Activated CD4-positive, alpha-beta T cell treated with anti-CD3 and anti-CD28 coated beads, Interleukin-2, amount 50 U/mL, for 1 hour (primary cell): ENCODE measurements at places on chromosomes 2 and 18.

DNA sequence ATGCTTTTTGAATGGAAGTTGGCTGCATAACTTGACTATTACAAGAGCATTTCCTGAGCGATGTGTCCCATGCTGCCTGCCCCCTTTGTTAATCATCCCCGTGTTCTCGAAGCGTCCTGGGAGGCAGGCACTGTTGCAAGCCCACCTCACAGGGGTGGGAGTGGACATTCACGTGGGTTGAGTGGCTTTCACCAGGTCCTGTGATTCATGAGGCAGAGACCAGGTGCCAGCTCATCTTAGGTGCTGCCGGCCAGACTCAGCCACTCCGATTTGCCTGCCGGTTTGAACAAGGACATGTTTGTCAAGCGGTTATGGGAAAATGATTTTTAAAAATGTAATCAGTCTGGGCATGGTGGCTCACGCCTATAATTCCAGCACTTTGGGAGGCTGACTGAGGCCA, 112.5 kb downstream of the ZNF532 start:
- no peak for DNase-seq

DNA sequence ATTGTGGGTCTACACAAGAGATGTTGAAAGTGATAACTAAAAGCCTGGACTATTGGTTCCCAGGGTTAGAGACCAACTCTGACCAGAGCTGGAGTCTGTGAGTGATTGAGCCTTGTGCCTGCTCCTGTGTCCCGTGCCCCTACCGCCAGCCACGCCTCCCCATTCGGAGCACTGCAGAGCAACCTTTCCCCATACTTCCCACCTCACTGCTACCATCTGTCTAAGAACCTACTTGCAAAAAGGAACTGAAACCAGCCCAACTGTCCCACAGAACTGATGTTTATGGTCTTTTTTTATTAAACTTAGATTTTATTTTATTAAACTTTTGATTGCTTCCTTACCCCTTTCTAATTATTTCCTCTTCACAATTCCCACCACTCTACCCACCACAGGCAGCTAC, 300.3 kb upstream of the MGAT5 start:
- no peak for DNase-seq

DNA sequence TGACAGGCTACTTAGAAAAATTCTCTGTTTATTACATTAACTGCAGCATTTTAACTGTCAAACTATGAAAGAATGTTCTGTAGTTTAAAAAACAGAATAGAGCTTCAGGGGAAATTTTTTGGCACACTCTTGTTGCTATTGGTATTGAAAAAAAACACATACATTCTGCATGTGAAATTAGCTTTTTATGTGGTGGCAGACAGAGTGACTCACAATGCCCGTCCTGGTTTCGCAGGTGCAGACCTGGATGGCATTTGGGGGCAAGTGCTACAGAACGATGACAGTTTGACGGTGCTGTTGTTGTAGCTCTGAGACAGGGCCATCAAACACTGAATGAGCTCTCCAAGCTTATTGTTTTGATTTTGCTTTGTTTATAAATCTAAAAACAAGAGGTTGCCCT, 105.0 kb upstream of the MAP3K20 start:
- peak; percentile 13 for DNase-seq

GRCh38 chr18:37299471-37300304, 265.9 kb downstream of the CELF4 start:
- DNase-seq, result no peak

- DNase-seq, result no peak
Observed at GRCh38 chr2:236562434-236562833, 7.2 kb upstream of the ACKR3 start.

DNA sequence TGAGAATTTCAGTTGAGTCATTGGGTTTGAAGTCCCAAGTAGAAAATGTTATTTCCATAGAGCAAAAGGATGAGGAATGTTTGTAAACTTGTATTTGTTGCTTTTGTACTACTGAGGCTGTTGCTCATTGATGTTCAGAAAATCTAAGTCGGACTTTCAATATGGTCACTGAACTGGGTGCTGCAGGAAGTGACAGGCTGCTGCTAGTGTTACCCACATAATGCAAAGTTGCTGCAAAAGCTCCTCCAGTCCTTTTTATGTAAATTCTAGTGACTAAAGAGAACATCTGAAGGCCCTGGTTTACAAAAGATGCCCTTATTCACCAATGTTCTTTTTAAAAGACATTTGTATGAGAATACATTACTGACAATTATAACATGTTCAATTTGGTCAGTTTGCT, 131.1 kb upstream of the FAM98A start:
- no peak for DNase-seq

DNA sequence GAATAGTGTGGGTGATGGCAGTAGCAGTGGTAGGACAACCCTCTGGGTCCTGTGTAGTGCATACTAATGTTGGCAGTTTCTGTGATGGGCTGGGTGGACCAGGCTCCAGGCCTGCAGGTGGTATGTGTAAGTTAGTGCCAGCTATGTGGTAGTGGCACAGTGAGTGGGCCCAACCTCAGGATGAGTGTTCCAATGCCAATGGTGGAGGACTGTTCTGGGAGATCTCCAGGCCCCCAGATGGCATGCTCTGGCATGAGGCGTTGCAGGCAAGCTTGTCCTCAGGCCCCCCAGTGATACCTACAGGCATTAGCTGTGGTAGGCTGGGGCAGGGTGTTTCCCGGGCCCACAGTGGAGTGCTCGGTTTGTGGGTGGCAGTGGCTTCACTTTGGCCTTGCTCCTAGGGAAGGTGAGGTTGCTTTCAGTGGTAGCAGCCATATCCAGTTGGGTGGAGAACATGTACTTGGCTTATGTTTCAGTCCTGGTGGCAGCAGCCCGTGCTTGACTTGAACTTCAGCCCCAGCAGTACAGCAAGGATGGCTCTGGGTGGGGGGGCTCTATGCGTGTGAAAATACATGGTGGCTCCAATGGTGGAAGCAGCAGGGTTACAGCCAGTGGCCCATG, 32.4 kb downstream of the TEX51 start:
- DNase-seq, result no peak

GRCh38 chr2:178412047-178412446, 38.9 kb downstream of the PRKRA start:
- DNase-seq, result no peak

DNA sequence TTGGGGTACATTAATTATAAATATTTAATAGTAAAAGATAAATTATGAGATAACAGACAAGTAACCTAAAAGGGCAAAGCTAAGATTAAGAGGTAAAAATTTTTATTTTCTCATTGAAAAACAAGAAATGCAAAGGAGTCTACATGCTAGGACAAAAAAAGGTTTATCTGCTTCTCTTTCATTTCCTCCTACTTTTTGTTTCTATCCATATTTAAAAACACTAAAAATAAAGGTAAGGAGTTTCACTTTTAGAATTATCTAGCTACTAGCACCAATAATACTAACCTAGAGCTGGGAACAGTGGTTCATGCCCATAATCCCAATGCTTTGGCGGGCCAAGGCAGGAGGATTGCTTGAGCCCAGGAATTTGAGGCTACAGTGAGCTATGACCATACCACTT, 1551.7 kb upstream of the SLC39A10 start:
- DNase-seq, result no peak

DNA sequence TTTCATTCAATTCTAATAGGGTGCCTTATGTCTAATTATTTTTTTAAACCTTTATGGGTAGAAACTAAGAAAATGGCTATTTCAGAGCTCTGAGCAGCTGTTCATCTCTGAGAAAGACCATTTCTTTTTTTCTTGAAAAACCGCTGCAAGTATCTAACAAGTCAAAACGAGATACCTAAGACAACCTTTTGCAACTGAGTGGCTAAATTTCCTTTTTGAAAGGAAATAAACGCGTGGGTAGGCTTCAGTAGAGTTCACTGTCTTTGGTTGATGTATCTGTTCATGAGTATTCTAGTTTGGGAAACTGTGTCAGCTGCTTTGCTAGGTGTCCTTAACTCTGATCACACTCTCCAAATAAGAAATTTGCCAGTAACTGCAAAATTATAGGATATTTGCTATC, 104.3 kb upstream of the LINC00305 start:
- no peak for DNase-seq

- DNase-seq, result no peak
Observed at GRCh38 chr2:192314800-192315481, 120.2 kb upstream of the TMEFF2 start.

DNA sequence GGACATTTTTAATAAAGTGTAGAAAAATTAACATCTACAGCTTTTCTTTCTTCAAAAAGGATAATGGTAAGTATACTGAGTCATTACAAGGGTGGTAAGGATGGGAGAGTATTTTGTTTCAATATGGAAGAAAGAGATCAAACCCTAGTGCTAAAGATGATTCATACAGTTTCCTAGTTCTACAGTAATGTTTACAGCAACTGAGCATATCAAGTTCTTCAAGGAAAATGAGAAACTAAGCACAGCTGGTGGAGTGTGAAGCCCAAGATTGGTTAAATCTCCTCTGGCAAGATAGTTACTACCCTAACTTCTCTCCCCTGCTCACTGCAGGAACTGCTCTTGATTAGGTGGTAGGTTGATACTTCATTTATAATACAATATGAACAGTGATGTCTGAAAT, 467.5 kb downstream of the XIRP2 start:
- DNase-seq, result no peak

GRCh38 chr2:229719926-229720647, 5.7 kb upstream of the DNER start:
- no peak for DNase-seq

DNA sequence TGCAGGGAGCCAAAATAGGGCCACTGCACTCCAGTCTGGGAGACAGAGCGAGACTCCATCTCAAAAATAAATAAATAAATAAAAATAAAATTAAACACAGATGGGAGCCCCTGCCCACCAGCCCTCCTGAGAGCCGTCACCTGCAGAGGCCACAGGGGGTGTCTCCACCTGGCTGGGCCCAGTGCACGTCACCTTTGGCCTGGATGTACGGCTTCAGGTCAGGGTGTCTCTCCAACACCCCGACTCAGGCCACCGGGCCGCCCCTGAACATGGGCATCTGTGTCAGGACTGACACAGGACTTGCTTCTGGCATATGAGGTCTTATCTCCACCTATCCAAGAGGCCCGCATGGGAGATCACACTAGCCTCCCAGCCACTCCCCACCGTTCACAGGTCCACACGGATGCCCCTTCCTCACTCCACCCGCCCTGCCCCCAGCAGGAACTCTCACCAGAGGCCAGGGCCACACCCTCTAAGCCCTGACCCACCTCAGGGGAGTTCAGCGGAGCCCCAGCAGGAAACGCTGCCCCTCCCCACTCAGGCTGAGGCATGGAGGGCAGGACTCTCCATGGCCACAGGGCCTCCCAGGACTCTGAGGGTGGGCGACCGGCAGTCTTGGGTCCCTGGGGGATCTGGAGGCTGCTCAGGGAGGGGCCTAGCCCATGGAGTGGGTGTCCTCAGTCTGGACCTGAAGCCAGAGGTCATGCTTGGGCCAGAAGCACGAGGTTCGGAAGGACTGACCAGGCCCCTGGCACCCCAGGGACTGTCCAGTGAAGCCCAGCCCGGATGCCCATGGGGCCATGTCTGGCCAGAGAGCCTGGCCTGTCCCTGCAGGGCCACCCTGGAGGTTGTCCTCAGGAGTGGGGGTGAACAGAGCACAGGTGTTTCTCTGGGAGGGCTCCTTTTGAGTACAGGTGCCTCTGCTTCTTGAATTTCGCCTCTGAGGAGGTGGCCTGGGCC, 1.6 kb upstream of the CROCC2 start:
- no peak for DNase-seq

- DNase-seq, result no peak
Observed at GRCh38 chr2:53939656-53940055, 31.1 kb downstream of the PSME4 start.

DNA sequence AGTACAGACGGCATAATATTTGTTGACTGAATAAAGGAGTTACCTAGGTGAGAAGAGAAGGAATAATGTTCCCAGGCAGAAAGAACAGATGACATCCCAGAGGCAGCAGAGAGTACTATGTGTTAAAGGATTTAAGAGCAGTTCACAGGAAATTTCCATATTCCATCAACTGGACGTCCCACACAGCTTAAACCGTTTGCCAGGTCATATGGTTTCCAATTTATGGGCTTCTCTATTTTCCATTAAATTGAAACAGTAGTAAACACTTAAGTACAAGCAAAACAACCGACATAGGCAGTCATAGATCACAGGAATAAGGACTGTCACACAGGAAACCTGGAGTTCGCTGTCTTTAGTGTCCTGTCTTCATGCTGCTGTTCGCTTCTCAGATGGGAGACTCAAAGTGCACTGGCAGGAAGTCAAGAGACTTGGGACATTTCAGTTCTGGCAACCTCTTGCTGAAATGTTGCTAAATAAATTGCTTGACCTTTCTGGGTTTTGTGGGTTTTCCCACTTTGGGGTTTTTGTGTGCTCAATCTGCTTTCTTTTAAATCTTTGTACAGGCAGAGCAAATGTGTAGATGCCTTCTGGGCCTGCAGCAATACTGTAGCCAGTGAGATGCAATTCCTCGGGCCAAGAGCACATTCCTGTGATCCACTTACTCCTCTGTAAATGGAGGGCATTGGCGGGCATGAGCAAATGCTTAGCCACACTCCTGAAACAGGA, 5.8 kb upstream of the PIEZO2 start:
- DNase-seq, result no peak

- DNase-seq, result peak; percentile 50
Observed at GRCh38 chr2:73284296-73285158, at the start of gene FBXO41. Gene FBXO41, minus strand, starts transcription at chr2:73284478. Its CDS starts 14,848 bp downstream, at chr2:73269630.

- DNase-seq, result no peak
Observed at GRCh38 chr2:24411488-24412151, 51.3 kb upstream of the ITSN2 start.

DNA sequence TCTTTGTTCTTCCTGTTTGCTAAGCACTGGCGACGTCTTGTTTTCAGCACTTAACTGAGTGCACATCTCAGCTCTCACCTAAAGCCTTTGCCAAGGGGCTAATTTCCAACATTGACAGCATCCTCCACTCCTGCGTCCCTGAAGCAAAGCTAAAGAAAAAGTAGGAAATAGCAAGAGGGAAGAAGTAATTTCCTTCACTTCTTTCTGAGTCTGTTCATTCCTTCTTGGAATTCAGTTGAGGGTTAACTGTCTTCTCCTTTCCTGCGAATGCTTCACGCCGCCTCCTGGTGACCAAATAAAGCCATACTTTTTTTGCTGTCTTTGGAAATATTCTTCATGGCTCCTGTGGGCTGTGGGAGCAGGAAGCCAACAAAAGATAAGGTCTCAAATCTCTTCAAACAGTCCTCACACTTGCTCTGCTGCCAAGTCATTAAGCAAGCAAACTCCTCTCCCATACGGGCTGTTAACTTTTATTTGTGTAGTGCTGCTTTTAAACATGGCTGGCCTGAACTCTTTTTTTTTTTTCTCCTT, 100.9 kb downstream of the DPP10 start:
- DNase-seq, result no peak

GRCh38 chr2:9809064-9809356, 34.3 kb upstream of the TAF1B start:
- no peak for DNase-seq

GRCh38 chr2:223416815-223417610, 185.1 kb downstream of the SCG2 start:
- no peak for DNase-seq

DNA sequence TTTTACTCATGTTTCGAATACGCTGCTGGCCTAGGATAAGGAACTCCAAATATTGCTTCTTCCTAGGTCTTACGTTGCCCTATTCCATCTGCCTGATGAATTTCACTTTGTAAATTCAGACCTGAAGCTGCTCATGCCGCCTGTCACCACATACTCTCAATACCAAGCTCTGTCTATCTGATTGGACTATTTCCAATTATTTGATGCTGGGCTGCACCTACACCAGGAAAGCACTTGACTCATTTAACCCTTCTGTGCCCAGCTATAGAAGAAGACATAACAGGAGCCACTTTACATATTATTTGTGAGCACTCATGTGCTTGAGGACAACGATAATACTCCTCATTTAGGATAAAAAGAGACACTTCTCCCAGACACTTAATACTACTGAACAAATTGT, 1293.9 kb upstream of the LRRTM1 start:
- DNase-seq, result no peak
